Muscle of arm (tissue), 14 donors: ENCODE measurements at places on chromosomes 7 and 10.

DNA sequence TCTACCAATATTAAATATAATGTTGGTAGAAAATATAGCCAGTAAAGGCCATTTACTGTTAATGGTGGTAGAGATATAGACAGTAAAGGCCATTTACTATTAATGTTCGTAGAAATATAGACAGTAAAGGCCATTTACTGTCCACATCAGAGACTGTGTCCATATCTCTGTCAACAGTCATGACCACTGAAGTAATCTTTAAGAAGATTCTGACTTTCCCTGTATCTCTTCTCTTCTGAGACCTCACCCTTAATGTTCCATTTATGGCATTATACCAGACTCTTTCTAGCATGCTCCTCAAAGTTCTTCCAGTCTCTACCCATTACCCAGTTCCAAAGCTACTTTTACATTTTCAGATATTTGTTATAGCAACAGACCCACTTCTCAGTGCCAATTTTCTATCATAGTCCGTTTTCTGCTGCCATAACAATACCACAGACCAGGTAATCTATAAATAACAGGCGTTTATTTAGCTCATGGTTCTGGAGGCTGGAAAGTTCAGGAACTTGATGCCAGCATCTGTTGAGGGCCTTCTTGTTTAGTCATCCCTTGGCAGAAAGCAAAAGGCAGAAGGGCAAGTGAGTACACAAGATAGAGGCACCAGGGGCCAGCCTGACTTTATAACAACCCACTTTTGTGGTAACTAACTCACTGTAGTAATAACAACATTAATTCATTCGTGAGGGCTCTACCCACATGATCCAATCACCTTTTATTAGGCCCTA is 7.9 kb upstream of the NUDCD3 start:
- DNase-seq: no peak

DNA sequence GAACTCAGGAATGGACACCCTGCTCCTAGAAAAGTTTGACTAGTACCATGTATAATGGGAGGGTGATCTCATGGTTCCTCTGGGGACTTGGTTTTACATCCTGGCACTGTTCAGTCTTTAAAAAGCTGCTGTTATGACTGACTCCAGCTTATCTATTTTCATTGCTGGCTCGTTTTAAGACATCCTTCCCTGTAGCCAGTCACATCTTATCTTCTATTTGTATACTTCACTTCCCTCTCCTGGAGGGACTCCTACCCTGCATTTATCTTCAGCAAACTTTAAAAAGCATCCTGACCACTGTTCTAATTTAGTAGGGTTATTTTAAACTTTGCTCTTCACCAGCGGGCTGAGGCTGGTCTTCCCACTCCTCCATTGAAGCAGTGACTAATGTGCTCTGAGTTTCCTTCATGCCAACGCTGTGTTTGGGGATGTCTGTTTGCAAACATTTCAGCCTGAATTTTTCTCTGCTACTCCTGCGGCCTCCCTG is 72.9 kb upstream of the ARMC3 start:
- no peak for DNase-seq

- peak; percentile 91 for DNase-seq
These were observed 116.1 kb downstream of the RNF216 start for GRCh38 chr7:5665094-5666025.

GRCh38 chr10:86960003-86960862 is 1.8 kb downstream of the SNCG start:
- DNase-seq: no peak

DNA sequence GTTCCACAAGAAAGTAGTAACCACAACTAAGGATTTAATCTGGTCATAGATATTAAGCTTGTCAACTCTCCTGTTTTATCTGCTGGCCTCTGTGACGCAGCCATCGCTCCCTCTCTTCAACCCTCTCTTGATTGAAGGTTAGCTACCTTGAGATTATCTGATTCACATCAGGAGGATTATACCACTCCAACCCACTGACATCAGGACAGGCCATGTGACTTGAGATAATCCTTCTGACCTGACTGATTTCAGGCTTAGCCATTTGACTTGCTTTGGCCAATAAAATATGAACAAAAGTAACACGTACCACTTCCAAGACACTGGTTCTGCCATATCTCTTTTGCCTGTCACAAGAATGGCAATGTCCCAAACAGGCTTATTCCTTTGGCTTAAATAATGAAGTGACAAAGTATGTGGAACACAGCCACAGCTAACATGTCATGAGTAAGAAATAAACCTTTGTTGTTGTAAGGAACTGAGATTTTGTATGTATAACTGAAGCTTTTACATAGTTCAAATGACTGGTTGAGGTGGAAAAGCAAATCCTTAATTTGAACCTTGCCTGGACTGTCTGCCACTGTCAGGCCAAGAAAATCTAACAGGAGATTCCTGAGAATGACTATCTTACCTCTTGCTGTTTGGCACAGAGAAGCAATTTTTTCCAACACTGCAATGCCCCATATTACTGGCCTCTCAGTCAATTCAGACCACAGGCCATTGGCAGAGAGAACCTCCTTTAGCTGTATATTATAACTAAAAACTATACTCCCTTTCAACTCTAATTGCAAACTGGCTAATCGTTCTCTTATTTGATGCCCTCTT is 13.9 kb downstream of the ZNF438 start:
- DNase-seq: no peak

GRCh38 chr10:57303566-57303965 is 942.5 kb upstream of the ZWINT start:
- no peak for DNase-seq

- DNase-seq: no peak
These were observed 75.9 kb downstream of the HIBADH start for GRCh38 chr7:27586825-27587224.

GRCh38 chr7:140475747-140476333 is 3.5 kb downstream of the MKRN1 start:
- peak; percentile 27 for DNase-seq

DNA sequence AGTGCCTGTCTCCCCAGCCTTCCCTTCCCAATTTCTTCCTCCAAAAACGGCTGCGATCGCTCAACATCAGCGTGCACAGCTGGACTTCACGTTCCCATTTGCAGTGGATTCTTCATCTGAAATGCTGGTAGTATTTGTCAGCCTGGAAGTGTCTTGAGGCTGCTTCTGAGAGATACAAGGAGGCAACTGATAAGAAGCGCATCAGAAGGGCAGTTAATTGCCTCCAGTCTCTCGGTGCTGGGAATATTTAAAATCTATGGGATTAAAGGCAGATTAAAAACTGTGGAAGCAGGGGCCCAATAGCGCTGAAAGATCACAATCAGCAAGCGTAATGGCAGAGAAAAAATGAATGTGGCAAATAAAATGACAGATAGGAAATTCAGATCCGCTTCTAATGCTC is 450.0 kb downstream of the GATA3 start:
- no peak for DNase-seq

DNA sequence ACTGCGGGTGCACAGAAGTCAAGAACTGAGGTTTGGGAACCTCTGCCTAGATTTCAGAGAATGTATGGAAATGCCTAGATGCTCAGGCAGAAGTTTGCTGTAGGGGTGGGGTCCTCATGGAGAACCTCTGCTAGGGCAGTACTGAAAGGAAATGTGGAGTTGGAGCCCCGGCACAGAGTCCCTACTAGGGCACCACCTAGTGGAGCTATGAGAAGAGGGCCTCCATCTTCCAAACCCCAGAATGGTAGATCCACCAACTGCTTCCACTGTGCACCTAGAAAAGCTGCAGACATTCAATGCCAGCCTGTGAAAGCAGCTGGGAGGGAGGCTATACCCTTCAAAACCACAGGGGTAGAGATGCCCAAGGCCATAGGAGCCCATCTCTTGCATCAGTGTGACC is 1336.0 kb upstream of the CELF2 start:
- no peak for DNase-seq

DNA sequence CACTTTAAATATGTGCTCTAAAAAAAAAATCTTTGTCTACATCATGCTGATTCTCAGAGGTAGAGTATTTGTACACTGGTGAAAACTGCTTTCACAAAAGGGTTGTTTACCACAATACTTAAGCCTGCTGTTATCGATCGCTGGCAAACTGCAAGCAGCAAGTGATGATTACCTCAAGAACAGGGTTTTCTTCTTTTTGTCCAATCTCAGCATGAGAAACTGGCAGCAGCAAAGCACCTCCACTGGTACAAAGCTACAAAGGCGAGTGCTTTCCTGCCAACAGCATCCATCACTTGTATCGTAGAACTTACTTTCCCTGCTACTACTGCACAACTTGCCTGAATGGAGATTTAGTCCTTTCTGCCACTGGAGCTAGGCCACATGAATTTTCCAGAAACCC is 276.5 kb downstream of the DGKB start:
- DNase-seq: no peak

- no peak for DNase-seq
These were observed 275.7 kb downstream of the GPR37 start for GRCh38 chr7:124489925-124490324.

DNA sequence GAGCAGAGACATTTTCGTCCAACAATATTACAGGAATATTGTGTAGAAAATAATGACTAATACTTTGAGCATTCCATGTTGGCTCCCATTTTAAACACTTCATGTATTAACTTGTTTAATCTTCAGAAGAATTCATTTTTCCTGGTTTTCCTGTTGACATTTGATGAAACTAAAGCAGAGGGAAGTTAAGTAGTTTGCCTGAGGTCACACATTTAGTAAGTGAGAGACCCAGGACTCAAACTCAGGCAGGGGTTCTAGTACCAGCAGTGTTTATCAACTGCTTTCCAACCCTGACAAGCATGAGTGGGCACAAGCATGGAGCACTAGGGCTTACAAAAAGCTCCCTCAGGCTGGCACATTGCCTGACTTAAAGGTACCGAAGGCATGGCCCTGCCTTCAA is 719.1 kb downstream of the AUTS2 start:
- no peak for DNase-seq

- DNase-seq: peak; percentile 49
These were observed 17.9 kb upstream of the TMEM225B start for GRCh38 chr7:99579956-99580777.

- no peak for DNase-seq
These were observed 48.9 kb downstream of the TYW1 start for GRCh38 chr7:67045496-67045995.

DNA sequence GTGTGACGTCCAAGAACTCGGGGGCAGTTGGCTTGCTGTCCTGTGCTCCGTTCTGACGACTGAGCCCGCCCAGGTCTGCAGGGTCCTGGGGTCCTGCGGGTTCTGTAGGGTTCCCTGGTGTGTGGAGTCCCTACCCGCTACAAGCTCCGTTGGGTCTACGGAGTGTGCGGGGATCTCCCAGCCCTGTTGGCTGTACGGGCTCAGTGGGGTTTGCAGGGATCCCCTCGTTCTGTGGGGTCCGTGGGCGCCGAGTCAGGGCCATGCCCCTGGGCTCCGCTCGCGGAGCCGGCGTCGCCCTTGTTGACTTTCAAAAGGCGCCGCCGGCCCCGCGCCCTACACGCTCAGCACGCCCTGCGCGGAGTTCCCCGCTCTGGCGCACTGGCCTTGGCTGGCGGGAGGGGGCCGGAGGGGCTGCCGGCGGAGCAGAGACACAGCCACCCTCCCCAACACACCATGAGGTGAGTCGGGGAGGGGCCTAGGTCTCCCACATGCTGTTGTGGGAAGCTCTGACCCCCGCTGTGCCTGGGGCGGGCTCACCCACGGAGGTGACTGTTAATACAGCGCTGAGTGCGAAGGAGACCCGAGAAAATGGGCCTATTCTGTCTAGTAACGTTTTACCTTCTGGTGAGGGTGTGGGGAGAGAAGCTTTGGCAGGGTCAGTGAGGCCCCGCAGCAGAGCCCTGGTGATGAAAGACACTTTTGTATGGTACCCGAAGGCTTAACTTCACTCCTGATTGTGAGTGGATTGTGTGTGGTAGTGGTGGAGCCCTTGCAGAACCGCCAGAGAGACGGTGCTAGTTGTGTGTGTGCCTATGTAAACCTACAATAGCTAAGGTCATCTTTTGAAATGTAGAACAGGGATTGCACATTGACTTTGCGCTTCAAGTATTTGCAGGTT is 8.1 kb downstream of the TASOR2 start:
- DNase-seq: peak; percentile 28

GRCh38 chr7:145643981-145644380 is 472.6 kb upstream of the CNTNAP2 start:
- no peak for DNase-seq

GRCh38 chr7:49866076-49866735 is 92.8 kb downstream of the VWC2 start:
- no peak for DNase-seq

GRCh38 chr7:148856578-148856881 is 27.6 kb downstream of the EZH2 start:
- DNase-seq: no peak

- no peak for DNase-seq
These were observed 100.2 kb downstream of the FAM107B start for GRCh38 chr10:14674376-14675050.

DNA sequence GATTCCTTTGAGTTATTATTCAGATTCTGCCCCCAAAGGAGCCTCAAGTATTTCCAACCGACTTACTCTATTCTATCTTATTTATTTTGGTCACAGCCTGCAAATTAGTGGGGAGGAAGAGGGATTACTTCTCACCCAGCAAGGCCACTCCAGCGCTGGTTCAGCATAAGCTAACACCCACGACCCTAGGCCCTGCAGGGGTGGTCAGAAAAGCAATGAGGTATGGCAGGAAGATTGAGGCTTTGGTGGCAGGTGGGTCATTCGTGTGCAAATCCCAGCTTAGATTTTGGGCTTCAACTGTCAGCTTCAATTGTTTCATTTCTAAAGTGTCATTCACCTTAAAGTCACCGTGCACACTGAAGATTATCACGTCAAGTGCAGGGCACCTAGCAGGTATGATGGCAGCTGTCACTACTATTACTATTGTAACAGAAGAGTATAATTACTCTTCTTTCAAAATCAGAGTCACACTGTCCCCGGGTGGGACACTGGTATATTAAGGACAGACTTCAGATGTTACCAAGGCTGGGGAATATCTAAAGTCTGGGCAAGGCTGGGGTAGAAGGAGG is 48.8 kb upstream of the OPTN start:
- no peak for DNase-seq

- no peak for DNase-seq
These were observed 72.7 kb upstream of the NUPR2 start for GRCh38 chr7:56188823-56189346.

- no peak for DNase-seq
These were observed 13.6 kb upstream of the STAMBPL1 start for GRCh38 chr10:88866454-88866853.

- DNase-seq: no peak
These were observed 424.6 kb upstream of the SORCS1 start for GRCh38 chr10:107589081-107589480.
